ENCODE measurements at places on chromosomes 13 and 19. TPM values are rescaled to one million over a fixed set of nuclear protein-coding genes. Genes with fewer than 3 reads are reported as not detected.

DNA sequence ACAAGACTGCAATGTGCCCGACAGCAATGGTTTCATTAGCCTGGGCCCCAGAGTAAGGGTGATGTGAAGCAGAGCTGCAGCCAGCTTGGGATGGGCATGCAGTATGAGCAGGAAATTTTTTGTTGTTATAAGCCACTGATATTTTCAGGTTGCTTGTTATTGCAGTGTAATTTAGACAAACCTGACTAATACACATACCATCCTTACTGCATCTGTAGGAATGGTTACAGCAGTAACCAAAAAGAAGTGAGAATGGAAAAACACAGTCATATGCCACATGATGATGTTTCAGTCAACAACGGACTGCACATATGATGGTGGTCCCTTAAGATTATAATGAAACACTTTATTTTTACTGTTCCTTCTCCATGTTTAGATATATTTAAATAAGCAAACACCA lies 8.6 kb upstream of the POMP start:
- DNase-seq, result no peak
- no peaks in the 10 kb centered on the region for H3K27me3 ChIP-seq
- no peak overlapping the region for H3K4me3 ChIP-seq
- H3K27ac ChIP-seq, result no peak overlapping the region
- H3K36me3 ChIP-seq, result 0 out of 2 replicates have a peak, but pooled peaks cover 3% of the 10 kb centered on the region

DNA sequence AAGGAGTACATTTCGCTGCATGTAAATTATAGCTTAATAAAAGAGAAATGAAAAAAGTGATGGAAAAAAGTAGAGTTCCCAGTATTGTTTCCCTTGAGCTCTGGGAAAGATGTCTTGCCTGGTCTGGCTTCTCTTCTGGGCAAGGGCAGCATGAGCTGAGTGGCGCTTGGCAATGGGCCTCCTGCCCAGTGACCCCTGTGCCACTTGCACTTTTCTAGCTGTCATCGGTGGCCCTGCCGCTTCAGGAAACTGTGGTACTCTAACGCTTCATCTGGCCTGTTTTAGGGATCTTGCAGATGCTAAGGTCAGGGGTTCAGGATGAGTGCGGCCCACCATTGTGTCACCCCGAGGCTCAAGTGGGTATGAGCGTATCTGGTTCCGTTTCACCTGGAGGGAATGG lies 161.4 kb downstream of the MTUS2 start:
- no peaks in the 10 kb centered on the region for H3K4me1 ChIP-seq
- H3K36me3 ChIP-seq, result no peaks in the 10 kb centered on the region
- H3K27me3 ChIP-seq, result peaks cover 49% of the 10 kb centered on the region

DNA sequence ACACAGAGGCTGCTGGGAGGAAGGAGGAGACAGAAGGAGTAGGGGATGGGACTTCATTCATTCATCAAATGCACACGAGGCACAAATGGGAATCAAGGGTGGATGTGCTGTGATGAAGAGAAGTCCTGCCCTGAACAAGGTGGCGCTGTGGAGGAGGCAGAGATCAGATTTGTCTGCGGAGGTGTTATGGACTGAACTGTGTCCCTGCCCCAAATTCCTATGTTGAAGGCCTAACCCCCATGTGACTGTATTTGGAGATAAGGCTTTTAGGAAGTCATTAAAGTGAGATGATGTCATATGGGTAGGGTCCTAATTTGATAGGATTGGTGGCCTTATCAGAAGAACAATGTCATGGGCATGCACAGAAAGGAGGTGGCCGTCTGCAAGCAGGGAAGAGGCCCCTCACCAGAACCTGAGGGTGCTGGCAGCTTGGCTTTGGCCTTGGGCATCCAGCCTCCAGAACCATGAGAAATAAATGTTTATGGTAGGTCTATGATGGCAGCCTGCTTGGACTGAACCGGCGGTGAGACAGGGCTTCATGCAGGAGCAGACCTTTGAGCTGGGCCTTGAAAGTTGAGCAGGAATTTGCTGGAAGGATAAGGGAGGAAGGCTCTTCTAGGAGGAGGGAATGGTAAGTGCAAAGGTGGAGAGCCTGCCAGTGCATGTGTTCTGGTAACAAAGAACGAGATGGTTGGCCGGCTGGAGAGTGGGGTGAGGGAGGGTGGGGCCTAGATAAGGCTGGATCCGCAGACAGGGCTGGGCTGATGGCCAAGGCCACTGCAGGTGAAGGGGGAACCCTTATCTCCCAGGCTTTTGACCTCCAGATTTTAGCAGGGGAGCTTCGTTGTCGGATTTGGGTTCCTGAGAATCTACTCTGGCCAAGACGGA lies 2.7 kb upstream of the CEBPA start:
- H3K36me3 ChIP-seq, result no peaks in the 10 kb centered on the region
- no peak overlapping the region for H3K27ac ChIP-seq
- no peak overlapping the region for H3K4me3 ChIP-seq
- DNase-seq, result no peak
- peaks cover 13% of the 10 kb centered on the region for H3K4me1 ChIP-seq

- no peaks in the 10 kb centered on the region for H3K36me3 ChIP-seq
- H3K4me1 ChIP-seq, result no peaks in the 10 kb centered on the region
- no peak for DNase-seq
- H3K27me3 ChIP-seq, result no peaks in the 10 kb centered on the region
- no peak overlapping the region for H3K27ac ChIP-seq
- H3K4me3 ChIP-seq, result no peak overlapping the region
Observed at GRCh38 chr13:108987517-108987916, 358.1 kb downstream of the MYO16 start.

DNA sequence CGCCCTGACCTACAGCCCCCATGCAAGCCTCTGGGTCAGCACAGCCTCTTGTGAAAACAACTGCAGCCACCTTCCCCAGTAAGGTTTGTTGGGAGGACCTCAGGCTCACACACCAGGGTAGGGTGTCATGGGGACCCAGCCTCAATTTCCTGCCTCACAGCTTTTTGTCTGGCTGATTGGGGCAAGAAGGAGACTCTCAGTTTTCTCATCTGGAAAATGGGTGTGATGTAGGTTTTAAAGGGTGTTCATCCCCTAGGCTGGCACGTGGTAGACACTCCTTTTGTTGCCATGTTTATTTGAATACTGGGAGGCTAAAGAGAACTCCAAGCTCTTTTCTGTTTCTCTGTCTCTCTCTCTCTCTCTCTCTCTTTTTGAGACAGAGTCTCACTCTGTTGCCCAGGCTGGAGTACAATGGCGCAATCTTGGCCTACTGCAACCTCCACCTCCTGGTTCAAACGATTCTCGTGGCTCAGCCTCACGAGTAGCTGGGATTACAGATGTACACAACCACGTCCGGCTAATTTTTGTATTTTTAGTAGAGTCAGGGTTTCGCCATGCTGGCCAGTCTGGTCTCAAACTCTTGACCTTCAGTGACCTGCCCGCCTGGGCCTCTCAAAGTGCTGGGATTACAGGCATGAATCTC lies 18.2 kb upstream of the PLAUR start:
- no peak overlapping the region for H3K27ac ChIP-seq
- no peaks in the 10 kb centered on the region for H3K27me3 ChIP-seq
- no peak overlapping the region for H3K4me3 ChIP-seq
- H3K4me1 ChIP-seq, result peaks cover 23% of the 10 kb centered on the region

GRCh38 chr13:50800091-50800739 lies 43.3 kb downstream of the DLEU7 start:
- H3K4me3 ChIP-seq, result no peak overlapping the region
- no peak for DNase-seq
- peaks cover 6% of the 10 kb centered on the region for H3K4me1 ChIP-seq
- H3K27me3 ChIP-seq, result no peaks in the 10 kb centered on the region
- H3K27ac ChIP-seq, result no peak overlapping the region

DNA sequence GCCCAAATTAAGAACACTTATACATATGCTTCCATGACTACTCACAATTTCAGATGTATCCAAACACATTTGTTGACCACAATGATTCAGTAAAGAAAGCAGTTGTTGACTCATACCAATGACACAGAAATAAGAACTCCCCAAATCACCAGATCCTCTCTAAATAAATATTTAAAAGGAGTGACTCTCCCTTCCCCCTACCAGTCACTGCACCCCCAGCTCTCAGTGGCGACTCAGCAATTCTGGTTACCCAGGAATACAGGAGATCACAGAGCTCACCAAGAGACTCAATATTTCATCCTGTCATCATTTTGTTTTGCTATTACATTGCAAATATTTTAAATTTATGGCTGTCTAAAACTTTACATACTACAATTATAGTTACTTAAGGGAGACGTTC lies 131.5 kb downstream of the RGCC start:
- H3K4me3 ChIP-seq, result no peak overlapping the region
- DNase-seq, result peak; percentile 85
- H3K27ac ChIP-seq, result peak overlapping the region; percentile 89
- no peaks in the 10 kb centered on the region for H3K36me3 ChIP-seq

DNA sequence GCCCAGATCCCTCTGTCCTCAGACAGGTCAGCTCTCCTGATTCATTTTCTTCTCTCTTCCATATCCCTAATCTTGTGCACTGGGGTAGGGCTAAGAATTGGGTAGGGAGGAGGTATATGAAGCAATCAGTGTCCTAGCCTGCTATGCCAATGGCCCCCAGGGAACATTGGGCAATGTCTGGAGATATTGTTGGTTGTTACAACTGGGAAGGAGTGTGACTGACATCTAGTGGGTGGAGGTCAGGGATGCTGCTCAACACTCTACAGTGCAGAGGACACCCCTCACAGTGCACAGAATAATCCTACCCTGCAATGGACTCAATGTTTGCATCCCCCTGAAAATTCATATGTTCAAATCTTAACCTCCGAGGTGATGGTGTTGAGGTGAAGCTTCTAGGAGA lies 57.5 kb downstream of the CPAMD8 start:
- H3K4me3 ChIP-seq, result no peak overlapping the region
- DNase-seq, result peak; percentile 50
- H3K36me3 ChIP-seq, result peaks cover 12% of the 10 kb centered on the region
- H3K4me1 ChIP-seq, result no peaks in the 10 kb centered on the region
- no peak overlapping the region for H3K27ac ChIP-seq

DNA sequence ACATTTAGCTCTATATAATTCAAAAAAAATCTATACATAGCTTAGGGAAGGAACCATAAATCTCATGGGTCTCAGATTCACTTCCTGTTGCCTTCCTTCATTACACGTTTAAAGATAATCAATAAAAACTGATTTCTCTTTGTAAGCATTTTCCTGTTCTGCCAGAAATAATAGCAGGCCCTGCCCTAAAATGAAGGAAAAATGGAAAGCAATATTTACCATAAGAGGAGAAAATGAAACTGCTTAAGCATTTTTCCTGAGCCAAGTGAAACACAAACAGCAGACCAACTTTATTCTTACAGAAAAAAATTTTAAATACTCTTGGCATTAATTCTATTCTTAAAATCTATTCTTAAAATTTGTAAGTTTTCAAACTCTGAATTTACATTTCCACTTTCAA lies 4.0 kb downstream of the LHFPL6 start:
- no peaks in the 10 kb centered on the region for H3K36me3 ChIP-seq
- H3K27ac ChIP-seq, result no peak overlapping the region
- no peak overlapping the region for H3K4me3 ChIP-seq
- H3K4me1 ChIP-seq, result peaks cover 6% of the 10 kb centered on the region
- no peaks in the 10 kb centered on the region for H3K27me3 ChIP-seq

- no peak overlapping the region for H3K27ac ChIP-seq
- H3K36me3 ChIP-seq, result no peaks in the 10 kb centered on the region
- H3K4me3 ChIP-seq, result no peak overlapping the region
- no peaks in the 10 kb centered on the region for H3K27me3 ChIP-seq
- H3K4me1 ChIP-seq, result no peaks in the 10 kb centered on the region
- no peak for DNase-seq
Observed at GRCh38 chr19:19533841-19534240, 4.2 kb upstream of the CILP2 start.

DNA sequence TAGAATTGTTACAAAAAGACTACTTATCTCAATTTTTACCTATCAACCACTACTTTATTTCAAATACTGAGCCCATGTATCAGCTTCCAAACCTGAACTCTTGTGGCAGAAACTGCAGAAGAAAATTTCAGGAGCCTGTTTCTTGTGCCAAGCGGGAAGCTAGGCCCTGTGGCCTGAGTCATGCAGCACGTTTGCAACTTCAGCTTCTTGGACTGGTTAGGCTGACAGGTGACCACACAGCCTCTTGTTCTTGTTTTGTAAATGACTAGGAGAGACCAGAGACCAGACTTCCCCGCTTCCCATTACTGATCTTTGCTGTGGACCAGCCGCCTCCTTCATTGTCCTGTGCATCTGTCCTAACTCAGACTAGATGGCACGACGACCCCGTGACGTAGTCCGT lies 3.4 kb upstream of the LAMP1 start:
- no peak for DNase-seq
- H3K27me3 ChIP-seq, result peaks cover 21% of the 10 kb centered on the region
- peaks cover 29% of the 10 kb centered on the region for H3K4me1 ChIP-seq
- H3K36me3 ChIP-seq, result no peaks in the 10 kb centered on the region

GRCh38 chr13:77298426-77298825 lies 28.5 kb downstream of the MYCBP2 start:
- no peak for DNase-seq
- no peaks in the 10 kb centered on the region for H3K27me3 ChIP-seq
- no peak overlapping the region for H3K27ac ChIP-seq
- no peaks in the 10 kb centered on the region for H3K36me3 ChIP-seq
- no peak overlapping the region for H3K4me3 ChIP-seq
- H3K4me1 ChIP-seq, result no peaks in the 10 kb centered on the region

ZNF541 gene
- total RNA-seq, result not detected

PSG5 gene
- 0.43 TPM for total RNA-seq

Measured in PC-9 (cell line).